ENCODE measurements at places on chromosomes 6 and 20.

GRCh38 chr20:58143531-58143930 is 84.9 kb downstream of the ANKRD60 start:
- no peak for DNase-seq

DNA sequence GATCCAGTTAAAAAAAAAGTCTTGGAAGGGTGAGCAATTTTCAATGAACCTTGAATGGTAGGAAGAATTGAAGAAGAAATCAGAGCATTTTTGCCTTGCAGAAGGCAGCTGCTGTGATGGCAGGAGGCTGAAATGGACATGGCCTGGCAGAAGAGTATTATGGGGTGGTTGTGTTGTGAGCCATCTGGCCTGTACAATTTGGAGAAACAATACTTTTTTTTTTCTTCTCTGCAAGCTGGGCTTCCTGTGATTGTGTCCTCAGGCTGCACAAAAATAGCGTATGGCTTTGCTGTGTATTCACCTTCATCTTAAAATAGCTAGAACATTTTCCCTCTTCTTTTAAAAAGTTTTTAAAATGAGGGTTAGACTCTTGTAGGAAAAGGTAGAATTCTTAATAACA is 21.4 kb downstream of the SYCP2L start:
- no peak for DNase-seq

DNA sequence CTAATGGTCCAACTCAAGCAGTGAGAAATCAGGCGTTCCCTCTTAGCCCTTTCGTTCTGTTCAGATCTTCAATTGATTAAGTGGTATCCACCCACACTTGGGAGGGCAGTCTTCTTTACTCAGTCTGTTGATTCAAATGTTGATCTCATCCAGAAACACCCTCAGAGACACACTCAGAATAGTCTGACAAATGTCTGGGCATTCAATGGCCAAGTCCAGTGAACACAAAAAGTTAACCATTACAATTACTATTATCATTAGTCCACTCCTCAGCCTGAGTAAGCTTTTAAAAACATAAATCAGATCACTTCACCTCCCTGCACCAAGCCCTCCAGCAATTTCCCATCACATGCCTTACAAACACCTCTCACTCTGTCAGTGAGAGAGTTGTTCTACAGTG is 423.2 kb downstream of the RFPL4B start:
- DNase-seq = no peak

DNA sequence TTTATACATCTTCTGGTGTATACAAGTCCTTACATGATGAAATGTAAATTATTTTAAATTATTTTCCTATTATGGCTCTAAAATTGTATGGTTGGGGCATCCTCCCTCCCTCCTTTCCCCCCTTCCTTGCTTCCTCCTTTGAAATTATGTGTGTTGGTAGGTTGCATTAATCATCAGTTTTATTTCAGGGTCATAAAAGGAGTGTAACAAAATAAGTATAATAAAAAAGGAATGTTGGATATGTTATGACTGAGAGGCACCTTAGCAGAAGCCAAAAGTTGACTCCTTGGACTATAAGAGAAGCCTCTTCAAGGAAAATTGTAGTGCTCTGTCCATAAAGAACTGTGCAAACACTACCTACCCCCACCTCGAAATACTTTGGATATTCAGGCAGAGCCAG is 46.6 kb upstream of the PTPRK start:
- no peak for DNase-seq

DNA sequence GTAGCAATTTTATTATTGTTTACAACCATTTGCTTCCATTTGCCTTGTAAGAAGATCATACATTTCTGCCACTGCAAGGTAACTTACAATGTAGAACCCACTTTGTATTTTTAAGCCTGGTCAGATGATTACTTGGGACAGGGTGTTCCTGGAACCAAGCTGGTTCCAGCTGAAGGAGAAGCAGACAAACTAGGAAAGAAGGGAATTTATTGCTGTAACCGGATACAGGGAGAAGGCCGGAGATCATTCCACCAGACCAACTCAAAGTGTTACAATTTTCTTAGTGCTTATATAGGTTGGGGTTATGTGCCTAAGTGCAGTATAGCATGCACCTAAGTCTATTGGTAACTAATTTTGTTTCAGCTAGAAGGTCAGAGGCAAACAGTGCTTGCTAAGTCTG is 104.4 kb downstream of the MANEA start:
- DNase-seq = no peak

Data from hypothalamus (tissue), 51 donors.